ENCODE measurements at places on chromosomes 7 and 10.

DNA sequence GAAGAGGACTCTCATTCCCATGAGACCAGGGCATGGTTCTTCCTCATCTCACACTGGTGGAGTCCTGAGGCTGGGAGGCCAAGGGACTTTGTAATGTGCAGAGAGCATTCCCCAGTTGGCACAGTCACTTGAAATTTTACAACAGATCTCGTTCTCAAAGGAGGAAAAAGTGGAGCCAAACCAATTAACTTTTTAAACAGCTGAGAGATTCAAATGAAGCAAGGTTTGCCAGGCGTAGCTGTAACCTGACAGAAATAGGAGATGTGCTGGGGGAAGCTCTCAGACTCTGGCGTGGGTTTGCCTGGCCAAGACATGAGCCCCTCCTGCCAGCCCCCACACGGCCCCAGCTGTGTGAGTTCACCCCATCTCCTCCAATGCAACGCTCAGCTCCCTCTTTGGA, 12.0 kb upstream of the CPXM2 start:
- no peak for DNase-seq

GRCh38 chr7:34603711-34604444, 54.1 kb upstream of the NPSR1 start:
- DNase-seq: no peak

- no peak for DNase-seq
Observed at GRCh38 chr7:117308891-117309290, 14.0 kb downstream of the WNT2 start.

GRCh38 chr10:103854265-103854685, 1.1 kb downstream of the SH3PXD2A start:
- no peak for DNase-seq

- DNase-seq: peak; percentile 48
Observed at GRCh38 chr7:39465055-39465929, 100.9 kb upstream of the YAE1 start.

DNA sequence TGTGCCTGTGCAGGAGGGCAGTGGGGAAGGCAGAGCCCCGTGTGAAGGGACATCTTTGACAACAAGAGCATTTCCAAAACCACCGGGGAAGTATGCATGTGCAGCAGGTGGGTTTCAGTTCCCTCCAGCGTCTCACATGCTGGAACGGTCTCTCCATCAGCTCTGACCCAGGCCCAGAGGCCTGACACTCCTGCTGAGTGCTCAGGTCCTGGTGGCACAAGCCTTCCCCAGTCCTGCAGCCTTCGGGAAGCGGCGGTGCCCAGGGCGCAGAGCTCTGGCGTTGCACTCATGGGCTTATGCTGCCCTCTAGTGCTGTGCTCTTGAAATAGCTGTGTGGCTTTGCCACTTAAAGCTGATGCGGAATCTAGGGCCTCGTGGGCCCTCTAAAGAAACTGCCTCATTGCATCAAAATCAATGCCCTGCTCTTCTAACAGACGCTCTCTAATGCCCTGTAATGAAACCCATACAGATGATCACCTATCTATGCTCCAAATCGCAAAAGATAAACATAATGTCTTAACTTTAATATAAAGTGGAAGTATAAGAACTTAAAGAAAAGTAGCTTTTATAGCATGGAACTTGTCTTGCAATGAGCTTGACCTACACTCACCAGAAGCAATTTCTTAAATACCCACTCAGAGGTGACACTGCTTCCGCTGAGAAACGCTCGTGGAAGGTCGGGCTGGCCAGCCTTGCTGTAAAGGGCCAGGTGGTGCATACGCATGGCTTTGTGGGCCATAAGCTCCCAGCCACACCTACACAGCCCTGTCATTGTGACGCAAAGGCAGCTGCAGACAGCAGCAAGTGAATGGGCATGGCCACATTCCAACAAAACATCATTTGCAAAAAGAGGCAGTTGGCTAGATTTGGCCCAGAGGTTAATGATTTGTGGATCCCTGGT, 38.6 kb downstream of the CLRN3 start:
- peak; percentile 88 for DNase-seq

- no peak for DNase-seq
Observed at GRCh38 chr10:98694883-98695282, 248.1 kb upstream of the HPS1 start.

DNA sequence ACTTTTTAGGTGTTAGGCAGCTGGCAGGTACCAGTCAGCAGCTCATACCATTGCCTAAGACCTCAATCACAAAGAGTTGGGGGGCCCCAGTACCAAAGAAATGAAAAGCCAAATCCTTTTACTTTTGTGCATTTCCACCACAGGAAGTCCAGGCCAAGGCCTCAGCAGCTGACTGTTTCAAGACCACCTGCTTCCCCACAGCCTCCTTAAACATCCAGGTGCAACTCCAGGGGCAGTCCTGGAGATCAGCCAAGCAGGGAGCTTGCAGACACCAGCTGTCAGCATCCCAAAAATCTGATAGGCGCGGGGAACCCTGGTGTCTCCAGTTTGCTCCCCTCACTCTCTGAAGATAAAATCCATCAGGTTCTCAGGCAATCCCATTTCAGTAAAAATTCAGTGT, 91.5 kb upstream of the EFCAB10 start:
- no peak for DNase-seq

- DNase-seq: no peak
Observed at GRCh38 chr10:90712529-90712928, 145.3 kb downstream of the HTR7 start.

DNA sequence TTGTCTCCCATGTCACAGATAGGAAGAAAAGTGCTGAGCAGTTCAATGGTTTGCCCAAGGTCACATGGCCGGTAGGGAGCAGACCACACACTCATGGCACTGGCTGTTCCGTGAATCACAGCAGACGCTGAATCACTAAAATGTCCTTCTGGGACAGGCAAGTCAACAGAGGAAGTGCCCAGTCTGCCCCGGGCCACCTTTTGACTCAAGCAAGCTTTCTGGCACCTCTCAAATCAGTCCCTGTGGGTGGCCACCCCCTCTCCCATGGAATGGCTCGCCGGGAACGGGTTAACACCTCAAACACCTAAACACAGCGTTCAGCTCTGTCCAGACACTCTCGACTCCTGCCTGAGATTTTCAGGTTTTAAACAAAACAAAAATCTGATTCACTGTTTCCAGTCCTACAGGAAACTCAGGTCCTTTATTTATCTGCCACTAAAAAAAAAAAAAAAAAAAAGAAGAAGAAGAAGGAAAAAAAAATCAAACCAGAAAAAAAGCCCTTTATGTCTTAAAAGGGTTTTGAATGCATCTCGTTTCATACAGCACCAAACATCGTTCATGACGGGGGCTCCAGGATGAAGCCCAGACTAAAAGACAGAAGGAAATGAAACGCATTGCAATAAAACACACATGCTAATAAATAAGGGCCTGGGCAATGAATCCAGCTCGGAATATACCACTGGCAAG, 15.5 kb downstream of the CARD11 start:
- peak; percentile 50 for DNase-seq

DNA sequence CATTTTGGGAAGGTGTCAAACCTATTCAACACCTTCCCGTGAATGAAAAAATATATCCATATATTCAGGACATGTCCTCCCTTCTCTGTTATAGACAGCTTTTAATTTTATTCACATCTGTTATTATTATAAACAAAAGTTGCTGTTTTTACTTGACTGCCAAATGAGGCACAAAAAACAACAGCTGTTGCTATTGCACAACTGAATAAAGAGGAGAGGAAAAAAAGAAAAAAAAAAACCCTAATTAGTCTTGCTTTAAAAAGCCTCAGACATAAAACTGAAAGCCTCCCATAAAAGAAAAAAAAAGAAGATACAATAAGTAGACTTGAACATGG, 153.4 kb downstream of the BMPER start:
- no peak for DNase-seq

DNA sequence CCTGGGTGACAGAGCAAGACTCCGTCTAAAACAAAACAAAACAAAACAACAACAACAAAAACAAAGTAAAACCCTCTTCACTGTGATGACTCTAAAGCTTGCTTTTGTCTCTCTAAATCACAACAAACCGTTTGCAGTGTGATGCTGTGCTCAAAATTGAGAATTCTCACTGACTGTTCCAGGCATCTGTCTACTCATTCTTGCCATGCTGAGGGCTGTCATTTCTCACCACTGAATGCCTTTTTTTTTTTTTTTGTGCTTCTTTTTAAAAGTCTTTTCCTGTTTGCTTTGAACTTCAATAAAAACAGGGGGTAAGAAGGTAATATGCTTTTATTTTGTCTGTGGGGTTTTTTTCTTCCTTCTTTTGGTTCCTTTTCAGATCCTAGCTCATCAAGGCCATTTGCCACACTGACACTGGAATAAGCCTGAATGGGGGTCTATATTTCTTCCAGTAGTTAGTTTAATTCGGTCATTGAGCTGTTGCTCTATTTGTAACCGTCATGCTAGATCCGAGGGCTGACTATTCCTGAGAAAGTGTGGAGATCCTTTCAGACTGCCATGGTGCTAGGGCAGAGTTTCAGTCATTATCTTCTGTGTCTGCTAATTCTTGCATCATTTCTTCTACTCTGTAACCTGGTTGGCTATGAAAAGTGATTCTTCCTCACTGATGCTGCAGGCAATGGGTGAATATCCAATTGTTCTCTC, 10.6 kb downstream of the FAS start:
- DNase-seq: no peak

GRCh38 chr10:48627984-48628609, 23.2 kb upstream of the ARHGAP22 start:
- DNase-seq: no peak

DNA sequence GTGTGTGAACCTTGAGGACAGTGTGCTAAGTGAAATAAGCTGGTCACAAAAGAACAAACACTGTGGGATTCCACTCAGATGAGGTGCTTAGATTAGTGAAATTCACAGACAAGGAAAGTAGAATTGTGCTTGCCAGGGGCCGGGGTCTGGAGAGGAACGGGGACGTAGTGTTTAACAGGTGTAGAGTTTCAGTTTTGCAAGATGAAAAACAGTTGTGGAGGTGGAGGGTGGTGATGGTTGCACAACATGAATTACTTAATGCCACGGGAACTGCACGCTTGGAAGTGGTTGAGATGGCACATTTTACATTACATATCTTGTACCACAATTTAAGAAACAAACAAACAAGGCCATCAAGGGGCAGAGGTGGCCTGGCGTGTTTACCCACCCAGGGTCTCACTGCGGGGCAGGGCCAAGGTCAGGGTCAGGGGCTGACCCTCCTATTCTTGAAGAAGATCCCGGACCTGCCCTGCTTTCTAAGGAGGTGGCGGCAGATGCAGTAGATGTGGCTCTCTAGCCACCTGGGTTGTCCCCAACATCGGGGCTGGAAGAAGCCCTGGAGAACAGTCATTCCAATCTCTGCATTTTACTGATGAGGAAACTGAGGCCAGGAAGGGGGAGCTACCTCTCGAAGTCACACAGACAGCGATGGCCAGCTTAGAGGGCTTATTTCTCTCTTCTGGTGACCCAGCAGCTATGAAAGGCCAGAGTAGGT, 91.5 kb upstream of the LRRC4 start:
- peak; percentile 45 for DNase-seq

DNA sequence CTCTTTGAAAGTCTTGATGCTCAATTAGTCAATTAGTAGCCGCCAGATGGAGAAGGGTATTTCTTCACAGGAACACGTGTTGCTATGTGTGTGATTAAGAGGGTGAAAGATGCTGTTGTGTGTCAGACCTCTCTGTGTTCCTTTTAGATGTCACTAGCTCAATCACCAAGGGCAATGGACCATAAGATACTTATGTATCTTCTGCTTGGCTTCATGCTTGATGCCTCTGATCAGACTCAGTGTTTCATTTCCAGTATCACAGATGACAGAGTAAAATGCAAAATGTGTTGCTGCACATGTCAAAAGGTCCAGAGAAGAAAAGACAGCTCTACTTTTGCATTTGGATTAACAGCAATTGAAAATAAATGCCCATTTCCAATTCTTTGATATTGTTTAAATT, 865.9 kb downstream of the CNTNAP2 start:
- DNase-seq: no peak
